Stimulated activated CD4-positive, alpha-beta T cell treated with anti-CD3 and anti-CD28 coated beads, Interleukin-15, amount 100 ng/mL, for 1 hour (primary cell): ENCODE measurements at places on chromosomes 6 and 20.

DNA sequence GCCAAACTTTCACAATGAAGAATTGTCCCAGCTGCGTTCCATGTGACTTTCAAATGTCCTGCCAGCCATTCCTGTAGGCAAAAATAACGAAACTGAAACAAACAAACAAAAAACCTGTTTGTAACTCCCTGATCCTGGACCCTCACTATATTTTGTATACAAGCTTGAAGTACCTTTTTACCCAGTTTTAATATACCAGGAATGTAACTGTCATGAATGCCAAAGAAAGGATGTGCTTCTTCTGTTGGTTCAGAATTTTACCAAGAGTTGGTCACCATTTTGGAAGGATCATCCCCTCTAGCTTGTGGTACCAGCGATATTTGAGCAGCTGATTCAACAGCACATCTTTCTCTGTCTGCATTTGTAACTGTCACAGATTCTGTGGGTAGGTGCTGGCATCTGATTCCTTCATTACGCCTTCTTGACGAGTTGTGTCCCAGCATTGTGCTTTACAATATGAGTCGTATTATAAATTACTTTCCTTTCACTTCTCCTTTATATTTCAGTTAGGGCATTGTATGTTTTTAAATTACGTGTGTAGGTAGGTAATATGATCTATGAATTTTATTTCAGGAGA, 93.9 kb downstream of the DLGAP4 start:
- DNase-seq = no peak

GRCh38 chr6:130134582-130134981, 88.2 kb downstream of the SAMD3 start:
- DNase-seq = no peak

GRCh38 chr6:135449246-135449645, 48.3 kb downstream of the AHI1 start:
- no peak for DNase-seq

- DNase-seq = no peak
Measured at GRCh38 chr6:44356487-44356886, 14.0 kb downstream of the SPATS1 start.

DNA sequence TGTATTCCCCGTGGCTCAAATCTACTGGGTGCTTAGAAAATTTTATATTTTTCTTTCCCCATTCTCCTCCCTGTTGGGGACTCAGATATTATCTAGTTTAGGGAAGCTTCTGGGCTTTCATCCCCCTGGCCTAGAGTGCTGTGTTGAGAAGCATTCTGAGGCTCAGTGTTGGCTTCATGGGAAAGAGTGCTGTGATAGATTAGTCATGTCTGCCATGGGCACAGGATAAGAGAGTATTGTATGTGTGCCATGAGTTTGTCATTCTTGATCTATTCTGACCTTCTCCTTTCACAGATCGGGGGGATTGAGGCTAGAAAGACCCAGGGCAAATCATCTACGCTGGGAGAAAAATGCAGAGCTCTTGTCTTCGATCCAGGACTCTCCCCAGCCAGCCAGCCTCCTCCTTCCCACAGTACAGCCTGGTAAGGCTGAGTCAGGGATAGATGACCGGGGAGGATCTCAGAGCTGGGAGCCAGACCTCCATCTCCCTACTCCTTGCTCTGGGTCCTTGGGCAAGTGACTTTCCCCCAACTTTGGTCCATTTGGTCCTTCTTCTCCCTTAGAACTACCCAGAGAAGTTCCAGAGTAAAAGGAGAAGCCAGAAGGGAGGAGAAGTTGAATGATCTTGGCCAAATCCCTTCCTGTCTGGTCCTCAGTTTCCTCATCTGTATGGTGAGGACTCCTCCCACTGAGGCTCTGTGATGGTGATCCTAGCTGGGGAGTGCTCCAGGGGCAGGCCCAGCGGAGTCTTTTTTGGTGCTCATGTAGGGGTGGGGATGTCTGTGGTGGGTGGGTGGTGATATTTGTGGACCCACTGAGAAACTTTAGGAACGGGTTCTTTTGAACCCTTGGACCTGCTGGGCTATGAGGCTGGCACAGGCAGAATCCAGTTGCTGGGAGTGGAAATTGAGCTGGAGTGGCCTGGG, 5.0 kb downstream of the SRC start:
- DNase-seq = no peak

DNA sequence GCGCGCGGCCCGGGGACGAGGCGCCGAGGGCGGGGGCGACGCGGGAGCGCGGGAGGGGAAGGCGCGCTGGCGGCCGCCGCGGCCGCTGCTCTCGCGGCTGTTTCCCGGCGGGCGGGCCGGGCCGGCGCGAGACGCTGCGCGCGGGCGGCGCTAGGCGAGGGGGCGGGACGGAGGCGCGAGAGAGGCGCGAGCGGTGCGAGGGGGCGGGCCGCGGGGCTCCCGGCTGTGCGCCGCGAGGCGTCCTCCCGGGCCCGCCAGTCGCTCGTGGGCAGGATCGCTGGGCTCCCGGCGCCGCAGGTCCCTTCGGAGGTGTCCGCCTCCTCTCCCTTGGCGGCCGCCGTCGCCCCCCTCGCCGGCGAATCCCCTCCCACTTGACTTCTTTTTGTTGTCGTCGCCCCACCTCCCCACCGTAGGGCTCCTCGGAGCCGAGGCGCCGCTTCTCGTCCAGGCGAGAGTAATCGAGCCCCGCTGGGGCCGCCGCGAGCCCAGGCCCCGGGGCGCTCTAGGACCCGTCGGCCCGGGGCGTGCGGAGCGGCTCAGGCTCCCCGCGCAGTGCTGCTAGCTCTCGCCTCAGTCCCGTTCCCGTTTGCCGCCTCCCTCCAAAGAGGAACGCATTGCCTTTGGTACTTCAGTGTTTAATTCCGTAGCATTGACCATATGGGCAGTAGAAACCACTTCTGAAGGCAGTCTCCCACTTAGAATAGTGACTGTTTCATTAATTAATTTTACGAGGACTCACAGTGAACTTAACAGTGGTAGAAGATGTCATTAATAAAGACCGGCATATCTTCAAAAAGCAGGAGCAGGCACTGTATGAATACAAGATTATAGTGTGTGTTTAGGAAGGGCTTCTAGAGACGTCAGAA, at the start of gene RANBP9:
RANBP9 (minus strand) TSS at position 103 of the 866 bp plus-strand sequence. CDS start 330 bp downstream, outside the sequence.
- peak; percentile 79 for DNase-seq

DNA sequence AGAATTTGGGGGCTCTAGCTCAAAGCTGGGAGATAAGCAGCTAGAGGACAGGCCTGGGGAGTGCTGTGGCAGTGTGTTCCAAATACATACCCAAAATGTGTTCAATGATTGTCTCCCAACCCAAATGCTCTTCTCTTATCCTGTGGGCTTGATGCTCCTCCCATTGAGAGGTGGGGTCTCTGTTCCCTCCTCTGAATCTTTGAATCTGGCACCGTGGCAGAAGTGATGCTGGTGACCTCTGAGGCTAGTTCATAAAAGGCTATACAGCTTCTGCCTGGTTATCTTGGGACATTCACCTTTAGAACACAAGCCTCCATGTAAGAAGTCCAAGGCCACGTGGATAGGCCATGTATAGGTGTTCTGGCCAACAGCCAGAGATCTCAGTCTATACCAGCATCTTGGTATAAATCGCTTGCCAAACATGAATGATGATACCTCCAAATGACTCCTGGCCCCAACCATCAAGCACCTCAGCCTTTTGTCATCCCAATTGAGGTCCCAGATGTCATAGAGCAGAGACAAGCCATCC, 15.9 kb upstream of the MYBL2 start:
- DNase-seq = no peak

DNA sequence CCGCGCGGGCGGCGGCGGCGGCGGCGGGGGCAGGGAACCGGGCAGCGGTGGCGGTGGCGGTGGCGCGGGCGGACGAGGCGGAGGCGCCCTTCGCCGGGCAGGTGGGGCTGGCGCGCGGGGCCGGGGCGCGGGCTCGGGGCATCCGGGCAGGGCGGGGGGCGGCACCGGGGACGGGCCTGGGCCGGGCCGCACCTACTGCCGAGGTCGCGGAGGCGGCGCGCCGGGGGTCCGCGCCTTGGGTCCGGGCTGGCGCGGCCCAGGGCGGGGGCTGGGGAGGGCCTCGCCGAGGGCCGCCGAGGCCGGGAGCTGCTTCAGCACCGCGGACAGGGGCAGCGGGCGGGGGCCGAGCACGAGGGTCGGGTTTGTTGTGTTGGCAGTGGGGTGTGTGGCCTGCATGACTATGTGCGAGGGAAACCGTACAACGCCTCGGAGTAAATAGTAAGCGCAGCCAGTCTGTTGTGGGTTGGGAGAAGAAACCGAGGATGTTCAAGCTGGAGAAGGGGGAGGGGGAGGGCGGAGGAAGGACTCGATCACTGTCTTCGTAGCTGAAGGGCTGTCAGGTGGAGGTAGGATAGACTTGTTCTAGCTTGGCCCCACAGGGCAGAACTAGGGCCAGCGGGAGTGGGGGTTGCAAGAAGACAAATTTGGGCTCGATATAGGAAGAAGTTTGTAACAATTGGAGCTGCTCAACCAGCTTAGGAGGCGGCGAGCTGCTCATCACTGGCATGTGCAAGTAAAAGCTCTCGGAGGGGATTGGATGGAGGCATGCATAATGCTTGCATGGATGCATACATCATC, 593 bp downstream of the MMP24 start:
- no peak for DNase-seq

- no peak for DNase-seq
Measured at GRCh38 chr6:43772681-43773049, 2.7 kb downstream of the VEGFA start.
